Activated CD4-positive, alpha-beta T cell treated with anti-CD3 and anti-CD28 coated beads, Interleukin-2, amount 10 ng/mL, durations not matched to agents 24 days and 14 days (primary cell): ENCODE measurements at places on chromosomes 16 and 17.
A peak's percentile ranks its signal among the peaks of the same experiment; 100 is the strongest.

GRCh38 chr17:45703806-45704205 lies 80.3 kb upstream of the CRHR1 start:
- DNase-seq: no peak

DNA sequence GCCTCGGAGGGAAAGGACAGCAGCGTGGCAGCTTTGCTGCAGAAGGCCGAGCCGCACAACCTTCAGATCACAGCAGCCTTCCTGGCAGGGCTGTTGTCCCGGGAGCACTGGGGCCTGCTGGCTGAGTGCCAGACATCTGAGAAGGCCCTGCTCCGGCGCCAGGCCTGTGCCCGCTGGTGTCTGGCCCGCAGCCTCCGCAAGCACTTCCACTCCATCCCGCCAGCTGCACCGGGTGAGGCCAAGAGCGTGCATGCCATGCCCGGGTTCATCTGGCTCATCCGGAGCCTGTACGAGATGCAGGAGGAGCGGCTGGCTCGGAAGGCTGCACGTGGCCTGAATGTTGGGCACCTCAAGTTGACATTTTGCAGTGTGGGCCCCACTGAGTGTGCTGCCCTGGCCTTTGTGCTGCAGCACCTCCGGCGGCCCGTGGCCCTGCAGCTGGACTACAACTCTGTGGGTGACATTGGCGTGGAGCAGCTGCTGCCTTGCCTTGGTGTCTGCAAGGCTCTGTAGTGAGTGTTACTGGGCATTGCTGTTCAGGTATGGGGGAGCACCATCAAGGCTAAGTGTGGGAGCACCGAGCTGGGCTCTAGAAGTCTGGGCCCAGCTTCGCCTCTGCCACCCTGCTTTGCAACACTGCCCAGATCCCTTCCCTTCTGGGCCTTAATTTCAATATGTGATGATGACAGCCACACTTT lies 18.6 kb downstream of the NOD2 start:
- no peak for DNase-seq

- no peak for DNase-seq
Measured at GRCh38 chr16:51453251-51453650, 302.2 kb upstream of the SALL1 start.

- no peak for DNase-seq
Measured at GRCh38 chr16:21321736-21322135, 43.6 kb upstream of the CRYM start.

- DNase-seq: no peak
Measured at GRCh38 chr17:77167472-77168306, 26.9 kb downstream of the SEC14L1 start.

DNA sequence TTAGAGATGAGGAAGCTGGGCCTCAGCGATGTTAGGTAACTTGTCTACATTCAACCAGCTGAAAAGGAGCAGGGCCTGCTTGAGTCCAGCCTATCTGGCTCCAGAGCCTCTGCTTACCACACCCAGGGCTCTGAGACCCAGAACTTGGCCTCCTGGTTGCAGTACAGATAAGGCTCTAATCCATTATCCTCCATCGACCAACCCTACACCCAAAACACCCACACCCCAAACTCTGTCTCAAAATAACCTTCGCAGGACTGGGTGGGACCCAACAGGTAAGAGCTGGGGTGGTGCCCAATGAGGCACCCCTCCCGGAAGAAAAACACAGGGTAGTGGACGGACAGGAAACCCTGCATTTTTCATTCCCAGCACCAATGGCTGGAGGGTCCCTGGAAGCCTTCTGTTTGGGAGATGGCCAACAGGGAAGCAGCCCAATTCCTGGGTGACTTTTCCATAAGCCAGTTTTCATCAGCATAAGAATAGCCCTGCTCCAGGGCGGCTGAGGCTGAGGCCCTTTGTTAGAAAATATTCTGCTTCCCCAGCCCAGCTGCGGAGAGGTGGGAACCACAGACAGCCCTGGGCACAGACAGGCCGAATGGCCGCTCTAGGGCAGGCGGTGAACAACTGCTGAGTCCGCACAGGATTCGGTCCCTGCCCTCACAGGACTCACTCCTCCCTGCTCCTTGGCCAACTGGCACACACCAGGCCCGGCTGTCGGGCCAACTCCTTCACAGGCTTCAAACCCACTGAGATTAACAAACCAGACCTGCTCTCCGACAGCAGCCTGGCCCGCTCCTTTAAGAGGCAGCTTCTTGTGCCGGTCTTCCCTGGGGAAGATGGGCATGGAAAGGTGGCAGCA lies 9.8 kb downstream of the SMIM5 start:
- DNase-seq: no peak

- DNase-seq: no peak
Measured at GRCh38 chr16:75087375-75087979, 29.1 kb downstream of the LDHD start.

- DNase-seq: no peak
Measured at GRCh38 chr17:31736855-31737625, 122.0 kb downstream of the COPRS start.

GRCh38 chr16:4377573-4378154 lies 6.0 kb downstream of the VASN start:
- no peak for DNase-seq

DNA sequence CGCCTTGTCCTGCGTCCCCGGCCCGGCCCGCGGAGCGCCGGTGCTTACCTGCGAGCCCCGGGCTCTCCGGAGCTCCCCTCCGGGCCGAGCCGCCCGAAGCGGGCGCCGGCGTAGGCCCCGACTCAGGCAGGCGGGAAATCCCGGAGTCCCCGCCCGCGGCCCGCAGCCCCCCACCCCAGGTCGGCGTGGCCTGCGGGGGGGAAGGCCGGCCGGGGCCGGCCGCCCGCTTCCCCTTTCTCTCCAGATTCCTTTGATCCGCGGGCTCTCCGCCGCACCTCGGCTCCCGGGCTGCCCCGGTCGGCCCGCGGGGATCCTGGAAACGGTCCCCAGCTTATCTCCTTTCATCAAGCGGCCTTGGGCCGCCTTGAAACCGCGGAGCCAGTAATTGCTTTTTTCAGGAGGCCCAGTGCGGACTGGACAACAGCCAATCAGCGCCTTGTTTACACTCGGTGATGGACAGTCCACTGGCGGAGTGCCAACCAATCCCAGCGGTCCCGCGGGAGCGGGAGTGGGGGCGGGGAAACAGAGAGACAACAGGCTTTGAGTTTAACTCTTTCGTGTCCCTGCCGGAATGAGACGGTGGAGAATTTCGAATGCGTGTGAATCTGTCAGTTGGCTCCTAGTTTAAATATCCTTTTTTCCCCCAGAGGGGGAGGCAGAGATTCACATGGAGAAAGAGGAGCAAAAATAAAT lies 1.4 kb upstream of the BAHCC1 start:
- DNase-seq: peak; percentile 87

GRCh38 chr16:70644763-70645597 lies 1.4 kb upstream of the IL34 start:
- no peak for DNase-seq

GRCh38 chr17:72996791-72997190 lies 95.7 kb downstream of the SLC39A11 start:
- no peak for DNase-seq

GRCh38 chr17:77054936-77055335 lies 85.8 kb upstream of the SEC14L1 start:
- no peak for DNase-seq

GRCh38 chr17:66841328-66841727 lies 6.4 kb downstream of the CACNG5 start:
- no peak for DNase-seq

GRCh38 chr17:15398291-15398690 lies 56.9 kb upstream of the TEKT3 start:
- no peak for DNase-seq

- DNase-seq: no peak
Measured at GRCh38 chr16:80121522-80121909, 419.3 kb upstream of the DYNLRB2 start.

GRCh38 chr17:34252095-34252443 lies 3.0 kb upstream of the CCL2 start:
- no peak for DNase-seq

- no peak for DNase-seq
Measured at GRCh38 chr17:40535924-40536294, 29.4 kb downstream of the CCR7 start.

DNA sequence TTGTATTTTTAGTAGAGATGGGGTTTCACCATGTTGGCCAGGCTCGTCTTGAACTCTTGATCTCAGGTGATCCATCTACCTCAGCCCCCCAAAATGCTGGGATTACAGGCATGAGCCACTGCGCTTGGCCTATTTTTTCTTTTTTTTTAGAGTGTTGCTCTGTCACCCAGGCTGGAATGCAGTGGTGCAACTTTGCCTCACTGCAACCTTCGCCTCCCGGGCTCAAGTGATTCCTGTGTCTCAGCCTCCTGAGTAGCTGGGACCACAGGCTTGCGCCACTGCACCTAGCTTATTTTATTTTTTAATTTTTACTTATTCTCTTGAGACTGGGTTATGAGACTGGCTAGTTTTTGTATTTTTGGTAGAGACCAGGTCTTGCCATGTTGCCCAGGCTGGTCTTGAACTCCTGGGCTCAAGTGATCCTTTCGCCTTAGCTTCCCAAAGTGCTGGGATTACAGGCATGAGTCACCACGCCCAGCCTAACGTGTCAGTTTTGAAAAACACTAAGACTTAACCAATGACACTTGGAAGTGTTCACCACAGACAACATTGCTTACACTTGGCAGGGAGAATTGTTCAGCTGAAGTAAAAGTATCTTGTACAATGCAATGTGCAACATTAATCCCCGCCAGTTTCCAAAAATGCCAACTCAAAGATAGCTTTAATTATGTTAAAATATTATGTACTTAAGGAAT lies 26.9 kb downstream of the ATAD5 start:
- DNase-seq: no peak

- no peak for DNase-seq
Measured at GRCh38 chr16:15644267-15644961, 1.5 kb upstream of the MARF1 start.

GRCh38 chr17:28612936-28613872 lies 781 bp downstream of the RSKR start:
- peak; percentile 80 for DNase-seq

DNA sequence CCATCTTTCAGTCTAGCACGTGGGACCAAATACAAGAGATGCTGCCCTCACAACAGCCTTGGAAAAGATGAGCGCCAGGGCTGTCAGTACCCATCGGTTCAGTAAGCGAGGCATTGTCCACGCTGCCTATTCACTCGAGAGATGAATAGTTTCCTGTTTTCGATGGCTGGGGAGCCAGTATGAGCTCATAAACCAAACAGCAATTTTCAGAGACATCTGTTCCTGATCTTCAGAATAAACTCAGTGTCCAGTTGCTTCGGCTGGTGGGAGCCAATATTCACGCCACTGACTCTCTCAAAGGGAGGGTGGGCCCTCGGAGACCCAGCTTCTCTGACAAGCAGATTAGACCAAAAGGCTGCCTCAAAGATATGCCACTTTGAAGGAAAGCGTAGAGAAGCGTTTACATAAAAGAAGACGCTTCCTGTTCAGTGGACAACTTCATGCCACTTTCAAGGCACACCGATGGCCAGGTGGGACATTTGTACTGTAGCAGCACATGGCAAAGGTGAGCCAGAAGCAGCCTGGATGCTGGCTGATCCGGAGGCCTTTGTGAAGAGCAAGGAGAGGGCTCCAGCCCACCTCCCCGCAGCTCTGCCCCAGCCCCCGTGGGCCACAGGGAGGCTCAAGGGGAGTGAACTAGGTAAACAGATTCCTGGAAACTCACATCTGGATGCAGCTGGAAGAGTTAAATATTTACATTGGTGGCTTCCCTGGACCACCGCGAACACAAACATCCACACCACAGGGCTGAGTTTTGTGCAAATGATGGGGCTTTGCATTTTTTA lies 6.0 kb downstream of the TIMM22 start:
- no peak for DNase-seq

DNA sequence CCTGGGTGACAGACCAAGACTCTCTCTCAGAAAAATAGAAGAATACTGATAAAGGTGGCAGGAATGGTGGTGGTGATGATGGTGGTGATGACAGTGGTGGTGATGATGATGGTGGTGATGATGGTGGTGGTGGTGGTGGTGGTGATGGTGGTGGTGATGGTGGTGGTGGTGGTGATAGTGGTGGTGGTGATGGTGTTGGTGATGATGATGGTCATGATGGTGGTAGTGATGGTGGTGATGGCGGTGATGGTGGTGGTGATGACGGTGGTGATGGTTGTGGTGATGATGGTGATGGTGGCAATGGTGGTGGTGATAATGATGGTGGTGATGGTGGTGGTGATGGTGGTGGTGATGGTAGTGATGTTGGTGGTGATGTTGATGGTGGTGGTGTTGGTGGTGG lies 18.0 kb upstream of the CIITA start:
- no peak for DNase-seq

- DNase-seq: no peak
Measured at GRCh38 chr17:74893936-74894671, 671 bp upstream of the FADS6 start.

DNA sequence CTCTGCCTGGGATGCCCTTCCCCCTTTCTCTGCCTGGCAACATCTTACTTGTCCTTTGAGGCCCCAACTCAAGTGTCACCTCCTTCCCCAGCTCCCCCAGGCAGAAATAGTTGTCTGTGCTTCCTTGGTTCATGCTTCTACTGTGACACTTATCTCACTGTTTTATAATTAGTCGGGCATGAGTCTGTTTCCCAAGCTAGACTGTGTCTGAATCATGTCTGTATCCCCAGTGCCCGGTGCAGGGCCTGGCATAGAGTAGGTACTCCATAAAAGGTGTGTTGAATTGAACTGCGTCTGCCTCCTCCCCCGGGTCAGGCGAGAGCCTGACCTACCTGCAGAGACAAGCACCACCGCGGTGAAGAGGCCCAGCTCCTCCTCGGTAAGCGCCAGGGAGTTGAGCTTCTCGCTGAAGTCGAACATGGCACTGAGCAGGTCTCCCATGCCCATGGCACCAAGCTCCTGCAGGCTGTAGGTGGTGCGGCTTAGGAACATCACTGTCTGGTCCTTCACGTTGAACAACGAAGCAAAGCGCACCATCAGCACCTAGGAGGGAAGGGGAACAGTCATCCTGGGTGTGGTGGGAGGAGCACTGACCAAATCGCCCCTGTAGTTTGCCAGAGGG lies 6.7 kb downstream of the NR1D1 start:
- no peak for DNase-seq

DNA sequence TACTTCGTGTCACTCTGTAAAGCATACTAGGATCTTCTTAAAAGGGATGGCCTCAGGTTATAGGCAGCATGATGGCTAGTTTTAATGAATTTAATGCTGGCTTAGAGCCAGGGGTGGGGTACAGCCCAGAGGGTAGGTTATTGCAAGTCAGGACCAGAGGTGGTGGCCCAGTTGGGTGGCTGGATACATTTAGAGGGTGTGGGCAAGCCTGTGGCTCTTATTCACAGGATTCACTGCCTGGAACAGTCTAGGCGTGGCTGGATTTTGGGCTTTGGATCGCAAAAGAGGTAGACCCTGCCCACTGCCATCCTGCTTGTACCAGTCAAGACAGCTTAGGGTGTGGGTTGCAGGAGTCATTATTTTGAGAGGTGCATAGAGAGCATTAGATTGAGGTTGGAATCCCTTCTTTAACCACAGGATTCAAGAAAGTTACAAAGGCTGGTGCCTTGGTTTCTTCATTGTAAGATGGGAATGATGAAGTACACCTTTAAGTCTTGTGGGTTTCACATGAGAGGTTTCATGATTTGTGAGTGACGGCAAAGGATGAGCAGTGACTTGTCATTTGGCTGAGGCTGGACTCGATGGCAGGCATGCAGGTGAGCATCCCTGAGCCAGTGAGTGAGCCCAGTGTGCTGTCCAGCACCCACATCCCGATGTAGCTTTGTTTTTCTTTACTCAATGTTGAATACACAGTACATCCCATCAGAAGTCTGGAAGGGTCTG lies 85.2 kb downstream of the KSR1 start:
- no peak for DNase-seq

- DNase-seq: peak; percentile 72
Measured at GRCh38 chr16:23827057-23827456, 8.7 kb upstream of the PRKCB start.
